Stimulated activated CD4-positive, alpha-beta T cell treated with anti-CD3 and anti-CD28 coated beads, Interleukin-1b, Interleukin-23, amount 100 ng/mL, for 24 hours (primary cell): ENCODE measurements at places on chromosomes 3 and 15.

DNA sequence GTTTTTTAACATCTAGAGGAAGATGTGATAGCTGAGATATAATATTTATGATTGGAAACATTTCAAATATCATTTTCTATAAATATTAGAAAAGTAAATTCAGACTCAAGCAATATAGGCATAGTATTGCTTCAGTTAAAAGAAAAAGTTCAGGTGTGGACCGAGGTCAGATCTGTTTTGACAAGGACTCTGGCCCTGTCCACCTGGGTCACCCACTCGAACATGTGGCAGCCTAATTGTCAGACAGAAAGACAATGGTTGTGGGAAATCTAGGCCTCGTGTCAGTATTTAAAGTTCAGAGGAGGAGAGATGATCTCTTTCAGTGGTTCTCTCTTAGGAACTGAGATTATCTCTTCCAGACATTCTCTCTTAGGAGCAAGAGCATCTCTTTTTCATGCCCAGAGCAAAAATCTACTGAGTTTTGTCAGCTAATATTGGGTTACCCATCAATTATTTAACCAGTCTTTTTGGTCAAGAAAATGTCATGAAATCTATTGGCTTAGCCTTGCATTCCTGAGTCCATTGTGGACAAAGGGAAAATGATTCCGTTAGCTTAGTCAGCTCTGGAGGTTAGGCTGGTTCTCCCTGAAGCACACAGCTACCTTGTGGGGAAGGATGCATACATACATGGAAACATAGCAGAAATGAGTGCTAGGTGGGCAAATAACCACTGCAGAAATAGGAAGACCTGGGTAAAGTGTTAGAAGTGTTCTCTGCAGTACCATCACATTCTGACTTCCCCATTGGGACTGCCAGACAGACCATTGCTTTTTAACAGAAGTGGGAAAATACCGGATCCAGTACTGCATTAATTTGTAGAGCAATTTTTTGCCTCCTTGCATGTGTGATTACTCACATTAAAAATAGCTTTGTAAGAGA, 343.3 kb downstream of the GRM7 start:
- DNase-seq, result no peak

DNA sequence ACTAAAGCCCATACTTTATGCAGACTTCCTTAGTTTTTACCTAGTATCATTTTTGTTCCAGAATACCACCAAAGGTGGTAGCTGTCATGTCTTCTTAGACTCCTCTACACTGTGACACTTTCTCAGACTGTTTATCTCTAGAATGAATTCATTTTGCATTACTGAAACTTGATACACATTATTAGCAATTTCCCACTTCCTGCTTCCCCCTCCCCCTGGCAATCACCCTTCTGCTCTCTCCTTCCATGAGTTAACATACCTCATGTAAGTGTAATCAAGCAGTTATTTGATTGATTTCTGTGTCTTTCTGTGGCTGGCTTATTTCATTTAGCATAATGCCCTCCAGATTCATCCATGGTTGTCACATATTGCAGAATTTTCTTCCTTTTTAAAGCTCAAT, 204.9 kb downstream of the STAG1 start:
- DNase-seq, result no peak

GRCh38 chr3:195297446-195297845, 26.5 kb upstream of the XXYLT1 start:
- no peak for DNase-seq

GRCh38 chr3:197858598-197858997, 67.5 kb downstream of the LRCH3 start:
- DNase-seq, result no peak

DNA sequence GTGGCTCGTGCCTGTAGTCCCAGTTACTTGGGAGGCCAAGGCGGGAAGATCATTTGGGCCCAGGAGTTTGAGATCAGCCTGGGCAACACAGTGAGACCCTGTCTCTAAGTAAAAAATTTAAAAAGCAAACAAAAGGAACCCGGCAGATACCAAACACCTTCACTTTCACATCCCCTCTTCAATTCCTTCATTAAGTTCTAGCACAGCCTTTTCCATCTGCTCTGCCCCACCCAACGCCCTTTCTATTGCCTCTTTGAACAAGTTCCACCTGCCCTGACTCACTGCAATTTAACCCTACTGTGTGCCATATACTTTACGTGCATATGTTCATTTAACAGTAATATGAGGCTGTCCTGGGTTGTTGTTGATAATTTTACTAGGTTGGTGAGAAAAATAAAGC, 12.4 kb upstream of the SPG11 start:
- no peak for DNase-seq

DNA sequence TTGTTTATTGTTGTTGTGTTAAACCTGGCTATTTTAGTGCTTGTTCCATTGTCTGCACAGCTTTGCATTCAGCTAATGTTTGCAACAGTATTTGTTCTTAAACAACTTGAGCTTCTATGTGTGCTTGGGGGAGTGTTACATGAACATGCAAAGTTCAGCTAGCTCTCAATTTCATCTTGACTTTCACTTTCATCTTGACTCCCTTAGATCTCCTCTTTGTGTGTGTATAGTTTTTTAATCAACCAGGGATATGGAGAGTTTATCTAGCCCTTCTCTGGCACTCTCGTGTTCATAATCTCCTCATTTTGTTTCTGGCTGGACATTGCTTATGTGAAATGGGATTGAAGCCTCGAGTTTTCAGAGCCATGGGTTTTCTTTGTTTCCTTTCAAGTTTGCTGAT, 212.4 kb upstream of the ZBTB20 start:
- DNase-seq, result no peak

- DNase-seq, result no peak
Observed at GRCh38 chr3:50136714-50137405, 18.3 kb upstream of the SEMA3F start.

DNA sequence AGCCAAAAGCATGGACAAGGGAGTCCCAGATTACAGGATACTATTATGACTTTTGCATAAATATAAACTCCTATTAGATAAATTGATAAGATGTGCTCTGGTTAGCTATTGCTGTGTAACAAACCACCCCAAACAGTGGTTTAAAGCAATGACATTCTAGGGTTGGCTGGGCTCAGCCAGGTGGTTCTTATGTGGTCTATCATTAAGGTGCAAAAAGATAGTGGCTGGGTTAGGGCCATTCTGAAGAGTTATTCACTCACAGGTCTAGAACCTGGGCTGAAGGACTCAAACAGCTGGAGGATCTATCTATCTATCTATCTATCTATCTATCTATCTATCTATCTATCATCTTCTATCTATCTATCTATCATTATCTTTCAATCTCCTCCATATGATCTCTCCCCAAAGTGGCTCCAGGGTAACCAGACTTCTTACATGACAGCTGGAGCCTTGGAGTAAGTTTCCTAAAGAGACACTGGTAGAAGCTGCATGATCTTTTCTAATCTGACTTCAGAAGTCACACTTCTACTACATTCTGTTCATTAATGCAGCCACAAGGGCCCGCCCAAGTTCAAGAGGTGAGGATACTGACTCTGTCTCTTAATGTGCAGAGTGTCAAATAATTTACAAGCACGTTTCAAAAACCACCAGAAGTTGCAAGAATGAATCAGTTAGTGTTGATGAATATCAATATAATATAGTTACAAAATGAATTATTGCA, 74.9 kb upstream of the XCR1 start:
- no peak for DNase-seq

DNA sequence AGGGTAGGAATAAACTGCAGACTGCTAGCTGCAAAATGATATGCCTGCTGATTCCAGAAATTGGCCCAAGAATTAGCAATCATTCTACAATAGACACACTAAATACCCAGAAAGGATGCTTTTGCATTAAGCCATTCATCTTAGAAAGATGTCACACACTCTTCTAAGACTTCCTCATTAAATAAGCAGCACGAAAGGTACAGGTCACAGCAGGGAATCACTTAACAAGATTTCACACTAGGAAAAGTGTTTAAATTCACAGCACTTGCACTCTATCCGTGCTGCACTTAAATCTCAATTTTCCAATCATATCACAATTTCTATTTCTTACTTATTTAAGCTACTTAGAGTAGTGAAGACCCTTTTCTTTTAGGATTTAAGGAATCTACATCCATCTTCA, 372.8 kb upstream of the CBLB start:
- no peak for DNase-seq

GRCh38 chr15:47813748-47814384, 96.6 kb downstream of the SEMA6D start:
- DNase-seq, result no peak

- DNase-seq, result no peak
Observed at GRCh38 chr15:98787194-98787593, 138.9 kb downstream of the IGF1R start.

DNA sequence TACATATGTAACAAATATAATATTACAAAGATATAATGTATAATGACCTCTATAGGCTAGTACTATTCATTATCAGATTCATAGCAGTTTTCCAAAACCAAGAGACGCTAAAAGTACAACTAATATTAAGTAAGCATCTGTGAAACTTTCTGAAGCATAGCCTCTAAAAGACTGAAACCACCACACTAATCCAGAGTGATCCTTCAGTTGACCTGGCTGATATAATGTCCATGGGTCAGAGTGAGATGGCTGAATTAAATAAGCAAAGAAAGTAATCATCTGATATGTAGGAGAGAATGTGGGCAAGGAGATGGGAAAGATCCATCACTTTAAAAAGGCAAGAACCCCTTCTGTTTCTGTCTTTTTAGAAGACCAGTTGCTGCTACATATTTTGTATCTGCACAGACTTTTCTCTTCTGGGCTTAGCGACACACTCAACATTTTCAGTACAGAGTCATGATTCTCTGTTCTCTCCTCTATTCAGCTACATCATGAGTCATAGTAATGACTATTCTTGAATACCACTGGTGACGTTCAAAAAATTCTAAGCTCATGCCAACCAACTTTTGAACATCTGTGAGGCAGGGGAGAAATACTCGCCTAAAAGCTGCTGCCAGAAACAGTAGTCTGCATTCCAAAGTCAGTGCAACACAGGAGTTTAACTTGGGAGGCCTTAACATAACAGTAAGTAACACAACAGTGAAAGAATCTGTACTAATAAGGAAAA, 149.6 kb downstream of the MAGI1 start:
- no peak for DNase-seq

DNA sequence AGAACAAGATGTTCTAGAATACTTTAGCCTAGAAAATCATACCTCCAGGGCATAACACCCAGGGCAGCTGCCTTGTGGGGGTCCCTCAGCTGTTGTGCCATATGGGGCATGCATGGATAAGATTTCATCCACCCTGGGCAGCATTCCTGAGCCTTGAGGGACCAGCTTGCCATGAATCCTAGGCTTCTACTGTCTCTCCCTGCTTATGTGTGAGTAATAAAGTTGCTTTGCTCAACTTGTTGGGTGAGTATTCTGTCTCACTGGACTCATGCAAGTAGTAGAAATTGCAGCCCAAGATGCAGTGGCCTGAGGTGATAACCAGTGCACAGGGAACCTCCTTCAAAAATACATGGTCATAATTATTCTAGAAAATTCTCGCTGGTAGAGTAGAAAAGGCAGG, 52.1 kb upstream of the EPHB1 start:
- no peak for DNase-seq

DNA sequence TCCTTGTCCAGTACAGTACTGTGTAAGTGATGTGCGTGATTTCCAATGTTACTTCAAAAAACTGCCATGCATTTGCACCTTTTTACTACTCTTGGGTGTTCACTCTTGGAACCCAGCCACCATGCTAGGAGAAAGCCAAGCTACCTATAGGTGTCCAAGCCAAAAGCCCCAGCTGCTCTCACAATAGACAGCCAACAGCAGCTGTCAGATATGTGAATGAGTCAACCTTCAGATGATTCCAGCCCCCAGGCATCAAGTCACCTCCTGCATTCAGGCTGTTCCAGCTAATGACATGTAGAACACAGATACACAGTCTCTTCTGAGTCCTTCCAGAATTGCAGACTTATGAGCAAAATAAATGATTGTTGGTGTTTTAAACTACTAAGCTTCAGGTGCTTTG, 417.7 kb upstream of the TGFBR2 start:
- no peak for DNase-seq

- DNase-seq, result no peak
Observed at GRCh38 chr15:83930392-83931212, 276.7 kb downstream of the ADAMTSL3 start.

DNA sequence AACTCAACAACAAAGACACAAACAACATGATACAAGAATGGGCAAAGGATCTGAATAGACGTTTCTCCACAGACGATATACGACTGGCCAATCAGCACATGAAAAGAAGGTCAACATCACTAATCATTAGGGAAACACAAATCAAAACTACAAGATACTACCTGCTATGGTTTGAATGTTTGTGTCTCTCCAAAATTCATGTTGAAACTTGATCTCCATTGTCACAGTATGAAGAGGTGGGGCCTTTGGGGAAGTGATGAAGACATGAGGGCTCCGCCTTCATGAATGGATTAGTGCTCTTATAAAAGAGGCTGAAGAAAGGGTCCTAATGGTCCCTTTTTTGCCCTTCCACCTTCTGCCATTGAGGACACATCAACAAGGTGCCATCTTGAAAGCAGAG, 32.3 kb downstream of the ACAP2 start:
- DNase-seq, result no peak

DNA sequence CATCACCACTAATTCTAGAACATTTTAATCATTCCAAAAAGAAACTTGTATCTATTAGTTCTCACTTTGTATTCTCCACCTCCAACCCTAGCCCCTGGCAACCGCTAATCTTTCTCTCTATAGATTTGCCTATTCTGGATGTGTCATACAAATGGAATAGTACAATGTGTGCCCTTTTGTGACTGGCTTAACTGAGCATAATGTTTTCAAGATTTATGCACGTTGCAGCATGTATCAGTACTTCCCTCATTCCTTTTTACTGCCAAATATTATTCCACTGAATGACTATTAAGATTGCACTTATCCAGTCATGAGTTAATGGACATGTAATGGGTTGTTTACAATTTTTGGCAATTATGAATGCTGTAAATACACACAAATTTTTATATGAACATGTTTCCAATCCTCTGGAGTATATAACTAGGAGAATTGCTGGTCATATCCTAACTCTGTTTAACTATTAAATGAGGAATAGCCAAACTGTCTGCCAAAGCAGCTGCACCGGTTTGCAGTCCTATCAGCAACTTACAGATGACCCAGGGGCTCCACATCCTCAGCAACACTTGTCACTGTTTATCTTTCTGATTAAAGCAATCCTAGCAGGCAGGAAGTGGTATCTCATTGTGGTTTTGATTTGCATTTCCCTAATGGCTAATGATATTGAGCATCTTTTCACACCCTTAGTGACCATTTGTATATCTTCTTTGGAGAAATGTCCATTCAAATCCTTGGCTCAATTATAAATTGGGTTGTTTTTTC, 42.9 kb downstream of the DCUN1D1 start:
- no peak for DNase-seq

- DNase-seq, result no peak
Observed at GRCh38 chr3:51568996-51569395, 30.5 kb downstream of the RAD54L2 start.

DNA sequence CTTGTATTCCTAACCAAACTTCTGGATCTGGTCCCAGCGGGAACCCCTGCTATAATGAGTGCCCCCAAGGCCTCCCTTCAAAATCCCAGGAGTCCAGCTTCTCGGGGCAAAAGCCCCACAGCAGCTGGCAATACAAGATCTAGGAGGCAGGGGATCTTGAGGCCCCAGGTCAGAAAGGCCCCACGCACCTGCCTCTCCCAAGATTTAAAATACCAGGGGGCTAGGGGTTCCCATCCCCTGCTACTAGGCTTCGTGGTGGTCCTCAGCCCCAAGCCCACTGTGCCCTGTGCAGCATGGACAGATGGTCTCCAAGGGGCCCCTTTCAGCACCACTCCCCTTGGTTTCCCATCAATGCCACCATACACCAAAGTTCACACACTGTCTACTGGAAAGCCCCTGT, 15.8 kb upstream of the CYP11A1 start:
- DNase-seq, result no peak
